KBM-7 (cell line): ENCODE measurements at places on chromosomes 12 and 14.
A peak's percentile ranks its signal among the peaks of the same experiment; 100 is the strongest.

- DNase-seq: no peak
These were observed 323.9 kb downstream of the LRIG3 start for GRCh38 chr12:58596381-58596780.

DNA sequence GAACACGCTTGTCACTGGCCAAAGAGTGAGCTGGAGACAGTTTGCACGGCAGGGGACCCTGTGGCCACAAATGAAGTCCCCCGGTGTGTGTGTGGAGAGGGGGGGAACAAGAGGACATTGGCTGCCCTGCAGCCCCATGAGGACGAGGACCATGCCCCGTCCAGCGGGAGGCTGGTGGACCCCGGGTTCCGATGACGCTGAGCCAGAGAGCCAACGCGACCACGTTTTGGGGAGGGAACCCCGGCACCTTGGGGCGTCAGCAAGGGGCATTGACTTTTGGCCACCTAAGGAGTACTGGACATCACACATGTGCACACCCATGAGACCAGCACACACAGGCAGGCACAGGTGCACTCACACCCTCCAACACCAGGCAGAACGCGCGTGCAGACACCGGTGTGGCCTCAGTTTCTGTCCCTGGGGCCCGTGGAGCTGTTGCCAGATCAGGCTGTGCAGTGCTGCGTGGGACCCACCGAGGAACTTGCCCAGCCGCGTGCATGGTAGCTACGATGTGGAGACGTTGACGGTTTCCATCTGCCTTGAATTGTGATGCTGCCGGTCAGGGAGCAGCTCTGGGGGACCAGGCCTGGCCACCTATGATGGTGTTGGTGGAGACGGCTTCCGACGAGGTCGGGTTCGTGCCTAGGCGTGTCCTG is 26.5 kb downstream of the NOC4L start:
- no peak for DNase-seq

GRCh38 chr12:108604208-108604941 is 6.5 kb upstream of the TMEM119 start:
- no peak for DNase-seq

GRCh38 chr12:51390891-51391282 is 319 bp downstream of the GALNT6 start:
- DNase-seq: peak; percentile 82
